ENCODE measurements at places on chromosomes 13 and 19.

DNA sequence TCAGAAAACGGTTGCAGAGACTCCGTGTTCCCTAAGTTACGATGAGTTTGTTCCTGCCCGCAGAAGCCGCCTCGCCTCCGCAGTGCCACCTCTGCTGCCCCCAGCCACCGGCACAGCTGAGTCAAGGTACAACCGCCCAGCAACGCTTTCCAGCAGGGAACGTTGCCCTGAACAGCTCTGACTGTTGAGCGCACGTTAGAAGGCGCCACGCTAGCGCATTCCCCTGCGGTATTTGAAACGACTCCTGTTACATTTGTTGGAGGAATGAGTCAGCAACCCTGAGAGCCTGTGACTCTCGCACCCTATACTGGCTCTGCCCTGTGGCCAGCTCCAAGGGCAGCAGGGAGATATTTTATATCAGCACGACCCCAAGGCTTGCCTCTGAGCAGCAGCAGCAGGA is 302.8 kb downstream of the TEX29 start:
- no peak for DNase-seq

- no peak for DNase-seq
Measured at GRCh38 chr13:110551284-110551683, 10.2 kb downstream of the RAB20 start.

DNA sequence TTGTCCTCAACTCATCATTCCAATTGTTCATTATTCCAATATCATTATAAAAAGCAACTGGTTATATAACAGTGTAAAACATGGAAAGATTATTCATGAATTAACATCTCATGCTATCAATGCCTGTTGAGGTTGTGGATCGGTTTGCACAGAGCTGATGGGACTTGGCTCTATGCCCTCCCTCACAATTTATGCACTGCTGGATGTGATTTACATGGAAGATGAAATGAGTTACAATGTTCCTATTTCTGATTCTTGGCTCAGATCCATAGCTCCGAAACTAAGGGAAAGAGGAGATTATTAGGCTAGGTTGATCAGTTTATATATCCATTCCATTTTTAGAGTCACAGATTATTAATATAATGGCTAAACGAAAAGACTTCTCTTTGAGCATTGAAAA is 38.6 kb downstream of the SCEL start:
- DNase-seq, result no peak

GRCh38 chr19:32172566-32173160 is 172.7 kb upstream of the ZNF507 start:
- no peak for DNase-seq

GRCh38 chr19:47047763-47048405 is 540 bp downstream of the TMEM160 start:
- DNase-seq, result peak; percentile 77

DNA sequence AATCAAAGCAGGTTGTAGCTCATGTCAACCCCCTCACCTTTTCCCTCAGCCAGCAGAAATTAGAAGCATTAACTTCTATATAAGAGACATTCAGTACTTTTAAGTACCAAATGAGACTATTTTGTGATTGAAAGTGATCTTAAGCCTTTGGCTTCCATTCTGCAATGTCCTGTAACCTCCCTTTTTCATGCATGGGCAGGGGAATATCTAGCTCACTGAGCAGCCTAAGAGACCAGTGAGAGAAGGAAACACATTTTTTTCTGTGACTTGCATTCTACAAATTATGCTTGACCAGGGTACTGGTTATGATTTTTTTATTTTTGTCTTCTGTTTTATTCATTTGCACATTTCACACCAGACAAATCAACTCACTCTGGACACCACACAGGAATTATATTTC is 369.6 kb downstream of the KCTD12 start:
- no peak for DNase-seq

DNA sequence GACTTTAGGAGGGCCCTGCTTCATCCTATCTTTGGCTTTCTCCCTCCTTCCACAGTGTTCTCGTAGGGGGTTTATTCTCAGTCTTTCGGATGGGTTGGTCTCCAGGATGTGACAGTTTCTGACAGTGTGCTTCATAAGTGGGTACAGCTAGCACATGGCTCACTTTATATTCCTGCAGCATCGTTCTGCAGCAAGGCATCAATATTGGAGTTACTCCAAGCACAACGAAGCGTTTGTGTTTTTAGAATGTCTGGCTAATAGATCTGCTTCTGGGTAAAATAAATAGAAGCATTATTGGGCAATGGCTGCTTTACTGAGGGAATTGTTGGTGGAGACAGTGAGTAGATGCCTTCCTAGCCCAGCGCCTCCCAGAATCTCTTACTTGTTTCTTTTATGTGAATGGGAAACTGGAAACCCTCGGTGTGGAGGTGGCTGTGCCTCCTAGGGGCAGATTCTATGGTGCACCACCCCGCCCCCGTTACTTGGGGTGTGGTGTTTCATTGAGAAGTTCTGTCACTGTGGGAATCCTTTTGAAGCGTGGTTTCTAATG is 2.0 kb downstream of the FARP1 start:
- no peak for DNase-seq

DNA sequence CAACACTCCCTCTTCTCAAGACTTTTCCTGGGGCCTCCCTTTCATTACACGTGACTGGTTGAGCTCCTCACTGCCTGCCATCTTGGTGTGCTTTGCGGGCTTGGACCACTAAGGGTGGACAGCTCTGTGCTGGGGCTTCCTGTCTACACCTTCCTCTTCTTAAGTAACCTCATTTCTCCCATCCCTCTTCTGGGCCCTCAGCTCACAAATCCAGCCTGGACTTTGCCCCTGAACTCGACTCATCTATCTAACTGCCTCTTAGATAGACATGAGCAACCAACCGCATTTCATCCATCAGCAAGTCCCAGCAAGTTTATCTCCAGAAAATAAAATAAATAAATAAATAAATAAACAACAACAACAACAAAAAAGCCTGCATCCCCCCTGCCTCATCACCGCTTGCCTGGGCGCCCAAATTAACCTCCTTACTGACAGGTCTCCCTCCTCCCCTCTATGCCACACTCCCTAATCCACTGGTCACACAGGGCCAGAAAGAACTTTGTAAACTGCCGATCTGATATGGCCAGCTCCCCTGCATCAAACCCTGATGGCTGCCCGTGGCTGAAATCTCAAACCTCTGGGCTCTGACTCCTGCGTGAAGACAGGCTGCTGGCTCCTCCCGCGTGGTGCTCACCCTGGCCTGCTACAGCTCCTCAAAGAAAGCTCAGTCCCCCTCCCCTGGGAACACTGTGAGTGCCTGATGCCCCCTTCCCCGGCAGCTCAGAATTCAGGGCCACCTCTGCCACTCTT is 7.8 kb downstream of the ISOC2 start:
- DNase-seq, result no peak

GRCh38 chr13:29858667-29859066 is 8.2 kb upstream of the UBL3 start:
- no peak for DNase-seq

DNA sequence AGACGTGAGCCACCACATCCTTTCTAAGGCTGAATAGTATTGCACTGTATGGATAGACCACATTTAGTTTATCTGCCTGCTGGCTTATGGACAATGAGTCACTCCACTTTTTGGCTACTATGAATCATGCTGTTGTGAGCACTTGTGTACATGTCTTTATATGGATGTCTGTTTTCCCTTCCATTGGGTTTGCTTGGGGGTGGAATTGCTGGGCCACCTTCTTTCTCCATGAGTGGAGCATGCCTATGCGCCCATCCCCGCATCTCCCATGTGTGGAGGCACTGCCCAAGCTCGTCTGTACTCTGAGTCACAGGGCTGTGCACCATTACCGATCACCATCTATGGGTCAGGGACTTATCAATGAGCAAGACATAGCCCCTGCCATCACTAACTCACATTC is 127.2 kb upstream of the GJB6 start:
- DNase-seq, result no peak

- peak; percentile 13 for DNase-seq
Measured at GRCh38 chr19:44694184-44694579, 4.8 kb upstream of the CEACAM16 start.

GRCh38 chr19:49437231-49437630 is 4.1 kb downstream of the SLC17A7 start:
- DNase-seq, result no peak

DNA sequence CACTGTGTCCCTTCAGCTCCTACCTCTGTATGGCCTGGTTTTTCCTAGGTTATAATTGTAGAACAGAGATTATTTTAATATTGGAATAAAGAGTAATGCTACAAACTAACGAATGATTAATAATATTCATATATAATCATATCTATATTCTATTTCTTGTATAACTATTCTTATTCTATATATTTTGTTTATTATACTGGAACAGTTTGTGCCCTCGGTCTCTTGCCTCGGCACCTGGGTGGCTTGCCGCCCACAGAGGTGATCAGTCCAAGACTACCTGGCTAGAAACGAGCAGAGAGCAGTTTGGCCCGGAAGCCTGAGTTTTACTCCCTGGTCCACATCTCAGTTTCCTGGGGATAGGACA is 3.9 kb upstream of the SLC27A1 start:
- no peak for DNase-seq

GRCh38 chr13:99151516-99151915 is 49.1 kb upstream of the UBAC2 start:
- DNase-seq, result no peak

DNA sequence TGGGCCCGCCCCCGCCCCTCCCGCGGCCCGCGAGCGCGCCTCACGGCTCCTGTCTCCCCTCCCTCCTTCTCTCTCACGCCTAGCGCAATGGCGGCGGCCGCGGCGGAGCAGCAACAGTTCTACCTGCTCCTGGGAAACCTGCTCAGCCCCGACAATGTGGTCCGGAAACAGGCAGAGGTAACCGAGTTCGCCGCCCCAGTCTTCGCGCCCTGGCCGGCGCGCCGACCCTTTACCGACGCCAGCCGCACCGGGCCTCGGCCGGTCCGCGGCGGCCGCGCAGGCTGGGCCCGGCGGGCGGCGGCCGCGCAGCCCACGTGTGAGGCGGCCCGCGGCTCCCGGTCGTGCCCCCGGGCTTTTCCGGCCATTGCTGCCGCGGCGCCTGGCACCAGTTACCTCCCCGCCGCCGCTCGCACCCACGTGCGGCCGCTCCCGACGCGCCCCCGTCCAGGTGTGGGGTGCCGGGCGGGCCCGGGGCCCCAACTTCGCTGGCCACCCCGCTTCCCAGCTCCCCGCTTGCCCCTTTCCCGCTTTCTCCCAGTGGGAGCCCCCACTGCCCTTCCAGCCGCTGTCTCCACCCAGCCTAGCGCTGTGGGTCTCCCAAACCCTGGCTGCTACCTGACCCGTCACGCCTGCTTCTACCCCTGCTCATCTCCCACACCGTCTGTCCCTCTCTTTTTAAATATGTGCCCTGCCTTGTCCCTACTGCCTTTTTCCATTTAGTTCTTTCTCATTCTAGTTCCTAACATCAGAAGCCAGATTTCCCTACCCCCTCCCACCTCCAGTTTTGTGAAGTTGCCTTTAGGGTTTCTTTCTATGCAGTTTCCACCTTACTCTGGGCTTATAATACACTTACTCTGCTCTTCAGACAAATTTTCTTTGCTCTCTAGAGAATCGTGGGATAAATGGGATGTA is 23.4 kb downstream of the IPO5 start:
- DNase-seq, result peak; percentile 20

DNA sequence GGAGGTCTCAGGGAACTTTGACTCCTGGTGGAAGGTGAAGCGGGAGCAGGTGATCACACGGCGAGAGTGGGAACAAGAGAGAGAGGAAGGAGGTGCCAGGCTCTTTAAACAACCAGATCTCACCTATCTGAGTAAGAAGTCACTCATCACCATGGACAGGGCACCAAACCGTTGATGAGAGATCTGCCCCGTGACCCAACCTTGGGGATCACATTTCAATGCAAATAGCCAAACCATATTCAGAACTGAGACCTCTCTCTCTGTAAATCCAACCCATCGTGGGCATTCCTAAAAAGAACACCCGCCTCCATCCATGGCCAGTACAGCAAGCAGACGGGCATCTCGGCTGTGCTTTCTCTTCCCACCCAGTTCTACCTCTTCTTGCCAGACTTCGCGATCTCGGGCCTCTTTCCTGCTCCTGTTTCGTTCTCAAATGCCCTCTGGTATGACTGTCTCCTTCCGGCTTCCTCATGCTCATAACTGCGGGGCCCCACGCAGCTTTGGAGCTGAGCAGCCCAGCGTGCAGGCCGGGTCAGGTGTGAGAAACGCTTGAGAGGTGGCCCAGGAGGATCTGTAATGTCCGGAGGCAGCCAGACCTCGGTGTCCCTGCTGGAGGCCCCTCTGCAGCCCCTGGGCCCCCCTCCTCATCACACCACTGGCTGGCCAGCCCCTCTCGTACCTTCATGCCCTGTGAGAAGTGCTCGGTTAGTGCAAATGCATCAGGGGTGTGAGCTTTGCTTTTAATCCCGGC is 97.0 kb upstream of the GPR183 start:
- no peak for DNase-seq

- no peak for DNase-seq
Measured at GRCh38 chr19:16882146-16882545, 6.7 kb upstream of the F2RL3 start.

DNA sequence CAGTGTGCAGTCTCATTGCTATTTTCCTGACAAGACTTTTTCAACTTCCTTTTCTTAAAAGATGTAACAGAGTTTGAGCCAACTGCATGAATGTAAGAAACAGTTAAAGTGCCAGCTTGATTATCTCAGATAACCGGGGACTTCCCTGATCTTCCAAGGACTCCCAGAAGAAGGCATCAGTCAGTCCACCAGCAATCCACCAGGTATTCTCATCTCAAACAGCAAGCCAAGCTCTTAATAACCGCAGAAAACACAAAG is 350.1 kb downstream of the LIG4 start:
- no peak for DNase-seq

DNA sequence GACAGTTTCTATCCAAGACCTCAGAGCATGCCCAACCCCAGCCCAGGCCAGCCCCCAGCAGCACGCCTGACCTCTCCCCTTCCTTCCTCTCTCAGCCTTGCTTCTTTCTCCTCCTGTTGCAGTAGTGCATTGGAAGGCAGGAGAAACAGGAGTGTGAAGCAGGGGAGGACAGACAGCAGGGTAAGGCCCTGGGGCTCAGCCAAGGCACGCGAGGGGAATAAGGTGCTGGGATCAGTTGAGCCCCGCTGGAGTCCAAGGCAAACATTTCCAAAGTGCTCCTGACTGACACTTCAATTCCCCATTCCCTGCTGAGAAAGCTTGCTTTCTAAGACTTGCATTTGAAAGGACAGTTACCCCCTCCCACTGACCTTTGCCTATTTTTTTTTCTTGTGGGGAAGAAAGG is 73.1 kb upstream of the OLFM4 start:
- no peak for DNase-seq

- no peak for DNase-seq
Measured at GRCh38 chr13:98033277-98034247, 80.1 kb downstream of the IPO5 start.

Data from activated T-helper 2 cell treated with anti-CD3 and anti-CD28 coated beads, Interferon-gamma antibody, Interleukin-2, Interleukin-4, amounts not matched to agents 10 μg/mL and 5 μg/mL and 100 μg/mL, durations not matched to agents 14 hours and 24 hours and 36 hours (primary cell).